ENCODE measurements at places on chromosomes 2 and 18.

DNA sequence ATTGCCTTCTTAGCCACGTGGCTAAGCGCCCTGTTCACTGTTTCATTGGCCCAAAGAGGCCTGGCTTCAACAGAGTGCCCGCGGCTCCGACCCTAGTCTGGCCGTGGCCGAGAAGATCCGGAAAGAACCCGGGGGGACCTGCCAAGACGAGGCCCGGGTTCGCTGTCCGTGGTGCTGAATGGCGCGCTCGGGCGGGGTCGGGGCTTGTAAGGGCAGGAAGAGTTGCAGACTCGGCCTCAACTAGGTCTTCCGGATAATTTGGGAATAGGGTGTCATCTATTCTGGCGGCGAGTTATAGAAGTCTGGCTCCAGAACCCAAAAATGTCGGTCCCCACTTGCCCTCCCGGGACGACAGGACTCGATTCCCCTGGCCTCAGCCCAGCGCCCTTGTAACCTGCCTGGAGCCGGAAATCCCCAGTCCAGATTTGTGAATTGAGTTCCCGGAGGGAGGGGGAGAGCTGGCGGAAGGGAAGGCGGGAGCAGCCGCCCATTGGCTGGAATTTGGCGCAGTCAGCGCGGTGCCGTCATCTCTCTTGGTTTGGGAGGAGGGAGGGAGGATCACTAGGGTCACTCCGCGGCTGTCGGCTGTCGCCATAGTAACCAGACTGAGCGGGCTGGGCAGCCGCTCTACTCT, 3.5 kb downstream of the CDK5R2 start:
- DNase-seq = peak; percentile 55

- DNase-seq = no peak
Observed at GRCh38 chr2:212147921-212148513, 390.6 kb downstream of the ERBB4 start.

GRCh38 chr18:24322584-24323136, 75.0 kb downstream of the OSBPL1A start:
- DNase-seq = no peak

DNA sequence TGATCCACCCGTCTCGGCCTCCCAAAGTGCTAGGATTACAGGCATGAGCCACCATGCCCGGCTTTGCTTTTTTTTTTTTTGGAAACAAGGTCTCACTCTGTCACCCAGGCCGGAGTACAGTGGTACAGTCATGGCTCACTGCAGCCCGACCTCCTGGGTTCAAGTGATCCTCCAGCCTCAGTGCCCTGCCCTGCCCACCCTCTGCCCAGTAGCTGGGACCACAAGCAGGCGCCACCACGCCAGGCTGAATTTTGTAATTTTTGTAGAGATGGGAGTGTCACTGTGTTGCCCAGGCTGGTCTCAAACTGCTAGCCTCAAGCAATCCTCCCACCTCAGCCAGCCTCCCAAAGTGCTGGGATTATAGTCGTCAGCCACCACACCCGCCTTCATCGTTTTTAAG, 11.6 kb upstream of the PSD4 start:
- no peak for DNase-seq

DNA sequence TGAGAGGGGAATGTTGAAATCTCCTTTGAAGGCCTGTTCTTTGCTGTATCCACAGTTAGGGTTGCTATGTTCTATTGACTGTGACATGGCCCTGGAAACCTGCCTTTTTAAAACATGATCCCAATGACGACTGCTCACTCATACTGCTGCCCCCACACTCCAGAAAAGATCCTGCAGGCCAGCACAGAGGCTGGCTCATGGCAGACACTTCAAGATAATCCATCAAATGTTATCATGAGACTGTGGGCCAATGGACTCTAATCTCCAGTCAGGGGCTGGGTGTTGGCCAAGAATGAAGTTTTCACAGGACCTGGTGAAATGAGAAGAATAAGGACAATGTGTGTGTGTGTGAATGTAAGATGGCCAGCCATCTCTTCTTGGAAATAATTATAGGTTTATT, 59.0 kb upstream of the THOC1 start:
- no peak for DNase-seq

DNA sequence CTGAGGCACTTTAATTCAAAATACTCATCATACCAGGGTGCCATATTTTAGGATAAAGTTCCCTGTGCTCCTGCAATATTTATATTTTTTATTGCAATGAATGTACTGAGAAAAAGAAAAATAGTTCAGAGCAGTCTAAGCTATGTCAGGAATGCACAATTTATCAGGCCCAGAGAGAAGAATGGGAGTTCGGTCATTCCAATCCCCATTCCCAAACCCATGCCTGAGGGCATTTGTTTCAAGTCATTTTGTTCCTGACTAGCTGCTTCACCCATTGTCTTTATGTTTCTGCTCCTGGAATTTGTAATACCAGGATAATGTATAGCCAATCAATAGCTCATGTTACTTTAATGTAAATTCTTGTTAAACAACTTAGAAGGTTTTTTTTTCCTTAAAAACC, 24.4 kb upstream of the FTCDNL1 start:
- DNase-seq = no peak

Data from T-helper 9 cell (primary cell).